ENCODE measurements at places on chromosomes 6 and 20.

DNA sequence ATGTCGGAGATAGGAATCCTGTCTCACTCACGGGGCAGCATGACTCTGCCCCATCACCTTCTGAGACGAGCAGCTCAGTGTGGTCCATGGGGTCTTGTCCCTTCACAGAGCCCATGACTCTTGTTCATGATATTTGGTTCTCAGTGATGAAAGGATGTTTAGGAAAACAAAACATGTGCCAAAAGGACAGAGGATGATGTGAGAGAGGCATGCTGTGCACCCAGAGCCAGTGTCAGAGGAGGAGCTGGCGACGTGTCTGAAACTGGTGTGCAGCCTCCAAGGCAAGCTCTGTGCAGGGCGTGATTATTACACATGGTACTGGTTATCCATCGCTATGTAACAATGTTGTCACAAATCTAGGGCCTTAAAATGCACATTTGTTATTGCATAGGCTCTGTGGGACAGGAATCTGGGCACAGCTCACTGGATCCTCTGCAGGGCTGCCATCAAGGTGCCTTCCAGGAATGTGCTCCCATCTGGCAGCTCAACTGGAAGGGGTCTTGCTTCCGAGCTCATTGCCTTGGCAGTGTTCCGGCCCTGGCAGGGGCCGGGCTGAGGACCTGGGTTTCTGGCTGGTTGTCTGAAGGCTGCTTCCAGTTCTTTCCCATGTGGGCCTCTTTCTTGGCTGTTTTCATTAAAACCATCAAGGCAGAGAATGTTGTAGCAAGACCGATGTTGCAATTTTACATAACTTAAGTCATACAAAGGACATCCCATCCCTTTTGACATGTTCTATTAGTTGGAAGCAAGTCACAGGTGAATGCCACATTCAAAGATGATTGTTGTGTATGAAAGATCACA, 175.4 kb downstream of the ERMARD start:
- DNase-seq: no peak

DNA sequence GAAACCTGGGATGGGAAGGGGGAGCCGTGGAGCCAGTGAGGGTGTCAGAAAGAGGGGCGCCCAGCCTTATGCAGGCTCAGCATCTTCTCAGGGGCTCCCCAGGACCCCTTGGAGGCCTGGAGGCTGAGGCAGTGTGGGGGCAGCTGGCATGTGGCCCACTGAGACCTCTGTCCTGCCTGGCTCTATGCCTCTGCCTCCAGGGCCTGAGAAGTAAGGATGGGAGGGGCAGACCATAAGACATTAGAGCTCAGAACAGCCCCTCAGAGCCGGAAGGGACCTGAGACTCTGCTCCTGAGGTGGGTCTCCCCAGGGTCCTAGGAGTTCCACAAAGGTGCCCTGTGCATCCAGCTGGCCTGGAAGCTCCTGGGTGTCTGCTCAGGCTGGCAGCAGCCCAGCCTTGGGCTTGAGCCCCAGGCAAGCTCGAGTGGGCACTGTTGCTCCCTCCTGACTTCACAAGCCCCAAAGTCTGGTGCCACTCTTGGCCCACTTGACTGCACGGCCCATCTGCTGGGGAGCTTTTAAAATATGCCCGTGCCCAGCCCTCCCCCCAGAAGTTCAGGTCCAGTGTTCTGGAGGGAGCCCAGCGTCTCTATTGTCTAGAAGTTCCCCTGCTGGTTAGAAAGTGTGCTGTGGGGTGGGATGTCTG, 126.8 kb downstream of the GRM4 start:
- DNase-seq: no peak

DNA sequence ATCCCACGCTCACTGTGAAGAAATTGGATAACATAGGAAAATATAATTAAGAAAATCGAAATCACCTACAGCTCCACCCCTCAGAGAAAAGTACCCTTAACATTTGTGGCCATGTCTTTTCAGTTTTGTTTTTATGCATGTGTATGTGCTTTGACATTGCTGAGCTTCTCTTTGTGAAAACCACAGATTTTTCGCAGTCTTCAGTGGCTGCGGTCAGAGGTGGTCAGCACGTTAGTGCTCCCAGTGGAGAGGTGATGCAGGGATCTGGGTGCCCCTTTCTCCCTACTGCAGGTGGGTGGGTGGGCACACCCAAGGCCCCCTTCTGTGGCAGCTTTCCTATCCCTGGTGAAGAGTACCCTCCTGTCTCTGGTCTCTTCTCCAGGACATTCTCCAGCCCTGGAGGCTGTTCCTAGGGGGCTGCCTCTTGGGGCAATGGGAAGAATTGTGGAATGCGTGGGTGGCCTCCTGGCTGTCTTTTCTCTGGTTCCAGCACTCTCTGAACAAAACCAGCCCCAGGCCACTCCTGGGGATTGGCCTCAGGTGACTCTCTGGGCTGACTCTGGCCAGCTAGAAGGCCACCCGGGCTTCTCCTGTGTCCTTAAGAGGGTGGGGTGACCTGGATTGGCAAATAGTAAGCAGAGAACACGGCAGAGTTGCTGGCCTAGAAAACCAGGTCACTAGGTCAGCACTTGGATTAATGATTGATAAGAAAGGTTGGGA, 49.8 kb upstream of the FANCE start:
- DNase-seq: no peak

DNA sequence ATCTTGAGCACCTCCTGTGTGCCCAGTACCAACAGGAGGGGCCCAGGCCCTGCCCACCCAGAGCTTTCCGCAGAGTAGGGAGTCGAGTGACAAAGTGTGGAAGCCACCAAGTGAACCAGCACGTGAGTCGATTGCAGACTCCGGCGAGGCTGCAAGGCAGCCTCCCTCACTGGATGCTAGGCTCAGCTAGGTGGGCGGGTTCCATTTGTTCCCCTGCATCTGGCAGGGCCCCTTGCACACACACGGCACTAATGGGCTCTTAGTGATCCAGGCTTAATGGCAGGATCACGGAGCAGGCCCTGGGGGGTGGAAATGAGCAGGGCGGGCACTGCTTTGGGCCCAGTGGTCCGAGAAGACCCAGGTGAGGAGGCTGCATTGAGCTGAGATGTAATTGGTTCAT, 140.4 kb downstream of the PHACTR3 start:
- DNase-seq: no peak

- no peak for DNase-seq
Observed at GRCh38 chr6:7878401-7878964, 32.1 kb downstream of the TXNDC5 start.

DNA sequence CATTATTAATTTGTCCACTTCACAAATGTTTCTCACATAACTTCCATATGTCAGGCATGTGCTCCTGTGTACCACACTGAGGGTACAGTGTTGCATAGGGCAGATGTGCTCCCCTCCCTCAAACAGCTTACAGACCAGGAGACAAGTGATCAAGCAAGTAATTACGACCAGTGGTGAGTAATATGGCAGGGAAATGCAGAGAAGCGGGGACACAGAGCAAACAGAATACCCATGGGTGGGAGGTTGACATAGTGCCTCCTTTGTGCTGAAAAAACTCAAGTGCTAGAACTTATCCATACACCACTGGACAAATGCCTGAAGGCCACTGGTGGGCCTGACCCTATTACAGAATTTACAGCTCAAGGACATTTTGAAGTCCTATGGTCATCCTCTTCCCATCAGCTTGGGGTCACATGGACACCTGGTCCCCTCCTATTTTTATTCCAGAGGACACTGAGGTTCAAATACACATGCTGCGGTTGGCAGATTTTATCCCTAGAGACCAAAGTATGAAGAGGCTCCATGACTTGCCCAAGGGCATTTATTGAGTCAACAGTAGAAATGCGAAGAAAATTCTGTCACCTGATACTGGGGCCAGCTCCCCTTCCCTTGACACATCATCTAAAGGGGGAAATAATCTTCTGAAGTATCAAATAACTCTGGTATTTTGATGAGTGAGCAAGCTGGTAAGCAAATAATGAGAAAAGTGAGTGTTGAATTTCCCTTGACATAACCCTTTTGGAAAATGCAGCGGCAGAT, 116.6 kb downstream of the QRSL1 start:
- DNase-seq: no peak

- DNase-seq: no peak
Observed at GRCh38 chr6:98835149-98836024, 1.0 kb downstream of the POU3F2 start.

DNA sequence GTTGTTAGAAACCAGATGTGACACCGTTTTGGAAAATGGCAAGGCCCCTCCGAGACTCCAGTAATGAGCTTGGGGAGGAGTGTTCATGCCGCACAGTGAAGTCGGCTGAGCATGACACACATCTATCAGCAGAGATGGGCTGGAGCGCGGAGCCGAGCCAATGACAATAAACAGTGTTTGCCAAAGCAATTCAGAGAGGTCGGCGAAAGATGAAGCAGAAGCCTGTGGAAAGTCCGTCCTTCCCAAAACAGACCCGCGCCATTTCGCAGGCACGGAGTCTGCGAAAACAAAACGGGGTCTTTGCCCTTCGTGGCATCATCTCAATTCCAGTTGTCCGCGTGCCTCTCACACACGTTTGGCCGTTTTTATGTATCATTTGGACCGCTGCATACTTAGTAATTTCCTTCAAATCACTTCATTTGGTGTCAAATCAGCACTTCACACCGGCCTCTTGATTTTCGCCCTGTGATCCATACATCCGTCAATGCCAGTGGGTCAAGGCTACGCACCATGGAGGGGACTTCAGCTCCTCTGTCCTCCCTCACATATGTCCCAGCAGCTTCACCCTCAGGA, 71.3 kb downstream of the SULF2 start:
- DNase-seq: no peak
